ENCODE measurements at places on chromosomes 3 and 15. TPM values are rescaled to one million over a fixed set of nuclear protein-coding genes. Genes with fewer than 3 reads are reported as not detected.

FGF12 gene
- total RNA-seq, result not detected

MASP1 gene
- not detected for total RNA-seq

- no peak overlapping the region for H3K4me3 ChIP-seq
- no peak for DNase-seq
- H3K36me3 ChIP-seq, result no peaks in the 10 kb centered on the region
- H3K27ac ChIP-seq, result no peak overlapping the region
- no peaks in the 10 kb centered on the region for H3K27me3 ChIP-seq
These were observed 131.2 kb downstream of the CTNNB1 start for GRCh38 chr3:41330465-41330864.

- no peaks in the 10 kb centered on the region for H3K27me3 ChIP-seq
- H3K27ac ChIP-seq, result no peak overlapping the region
- DNase-seq, result no peak
- H3K4me3 ChIP-seq, result no peak overlapping the region
These were observed 16.0 kb downstream of the TKT start for GRCh38 chr3:53239800-53240199.

- H3K4me3 ChIP-seq, result no peak overlapping the region
- no peaks in the 10 kb centered on the region for H3K4me1 ChIP-seq
- no peak overlapping the region for H3K27ac ChIP-seq
- no peak for DNase-seq
- H3K27me3 ChIP-seq, result peaks cover 2% of the 10 kb centered on the region
These were observed 514.9 kb upstream of the PROK2 start for GRCh38 chr3:72299823-72300222.

DNAJA4 gene
- 27.7 TPM for total RNA-seq

SCN11A gene
- not detected for total RNA-seq

GRCh38 chr3:24168977-24169376 lies 223.9 kb downstream of the NR1D2 start:
- H3K27ac ChIP-seq, result no peak overlapping the region
- H3K27me3 ChIP-seq, result no peaks in the 10 kb centered on the region
- DNase-seq, result no peak
- H3K4me1 ChIP-seq, result no peaks in the 10 kb centered on the region
- H3K36me3 ChIP-seq, result no peaks in the 10 kb centered on the region

- H3K27me3 ChIP-seq, result no peaks in the 10 kb centered on the region
- H3K4me3 ChIP-seq, result no peak overlapping the region
- DNase-seq, result no peak
- H3K4me1 ChIP-seq, result no peaks in the 10 kb centered on the region
These were observed 326.6 kb downstream of the ARPP21 start for GRCh38 chr3:35965908-35966307.

CFAP100 gene
- not detected for total RNA-seq

CCDC191 gene
- total RNA-seq, result 3.0 TPM

- DNase-seq, result no peak
- H3K27ac ChIP-seq, result no peak overlapping the region
- H3K36me3 ChIP-seq, result peaks cover 16% of the 10 kb centered on the region
- H3K4me1 ChIP-seq, result peaks cover 20% of the 10 kb centered on the region
These were observed 20.2 kb upstream of the PARP14 start for GRCh38 chr3:122660297-122660974.

- H3K27ac ChIP-seq, result no peak overlapping the region
- peaks cover 2% of the 10 kb centered on the region for H3K27me3 ChIP-seq
- no peaks in the 10 kb centered on the region for H3K36me3 ChIP-seq
- no peak for DNase-seq
These were observed 298.8 kb upstream of the CTDSPL start for GRCh38 chr3:37562876-37563275.
